ENCODE measurements at places on chromosomes 2 and 18. TPM values are rescaled to one million over a fixed set of nuclear protein-coding genes. Genes with fewer than 3 reads are reported as not detected.

The ELOA2 gene
- total RNA-seq = not detected

The CPS1 gene
- total RNA-seq = 15.7 TPM

The MYO7B gene
- total RNA-seq = not detected

The DYSF gene
- total RNA-seq = 21.3 TPM

The NEURL3 gene
- total RNA-seq = not detected

The EHD3 gene
- 11.9 TPM for total RNA-seq

The ABCG8 gene
- 0.31 TPM for total RNA-seq

The CCDC74A gene
- 47.8 TPM for total RNA-seq

The DUSP19 gene
- 0.97 TPM for total RNA-seq

The NDC80 gene
- total RNA-seq = 38.9 TPM

The SIX3 gene
- not detected for total RNA-seq

The IL18R1 gene
- 0.17 TPM for total RNA-seq

The DUSP2 gene
- total RNA-seq = 10.5 TPM

The CFC1 gene
- not detected for total RNA-seq

The ANTXR1 gene
- total RNA-seq = 24.7 TPM

The SALL3 gene
- total RNA-seq = 29.0 TPM

The MTA3 gene
- 162 TPM for total RNA-seq

The MOGAT1 gene
- 0.94 TPM for total RNA-seq

The CAB39 gene
- 73.9 TPM for total RNA-seq

The EDAR gene
- not detected for total RNA-seq

The DLX2 gene
- 0.16 TPM for total RNA-seq

The GAREM1 gene
- 5.6 TPM for total RNA-seq

The EIPR1 gene
- 40.5 TPM for total RNA-seq

The KYNU gene
- 0.50 TPM for total RNA-seq

The SCG2 gene
- total RNA-seq = 0.31 TPM

The IL37 gene
- not detected for total RNA-seq

The ZNF396 gene
- total RNA-seq = 0.85 TPM

The CYB5A gene
- 122 TPM for total RNA-seq

Measured in GM23338 (cell line).